A549 treated with ZK216348 at 1 μM for 4 hours (cell line): ENCODE measurements at places on chromosomes 16 and 17. TPM values are rescaled to one million over a fixed set of nuclear protein-coding genes. Genes with fewer than 3 reads are reported as not detected.

ESRP2 gene
- total RNA-seq, result 0.06 to 0.40 TPM (median 0.15 TPM) in 5 replicates

OTOP3 gene
- total RNA-seq, result not detected in 5 replicates

GOT2 gene
- 164 to 183 TPM (median 175 TPM) in 5 replicates for total RNA-seq

CHST6 gene
- total RNA-seq, result 0.13 to 0.22 TPM (median 0.15 TPM) in 4 of 5 replicates, not detected in the other

ABCC3 gene
- total RNA-seq, result 97.9 to 174 TPM (median 149 TPM) in 5 replicates

KRTAP4-5 gene
- total RNA-seq, result not detected in 5 replicates
